ENCODE measurements at places on chromosomes 13 and 19. TPM values are rescaled to one million over a fixed set of nuclear protein-coding genes. Genes with fewer than 3 reads are reported as not detected.

Gene N4BP2L1
- 0.42 TPM for total RNA-seq

Gene SHISA7
- total RNA-seq, result not detected

Gene ATXN8OS
- total RNA-seq, result not detected

GRCh38 chr13:73665261-73665660 is 468.9 kb downstream of the KLF12 start:
- no peak for DNase-seq

Gene ATP7B
- total RNA-seq, result 3.4 TPM

DNA sequence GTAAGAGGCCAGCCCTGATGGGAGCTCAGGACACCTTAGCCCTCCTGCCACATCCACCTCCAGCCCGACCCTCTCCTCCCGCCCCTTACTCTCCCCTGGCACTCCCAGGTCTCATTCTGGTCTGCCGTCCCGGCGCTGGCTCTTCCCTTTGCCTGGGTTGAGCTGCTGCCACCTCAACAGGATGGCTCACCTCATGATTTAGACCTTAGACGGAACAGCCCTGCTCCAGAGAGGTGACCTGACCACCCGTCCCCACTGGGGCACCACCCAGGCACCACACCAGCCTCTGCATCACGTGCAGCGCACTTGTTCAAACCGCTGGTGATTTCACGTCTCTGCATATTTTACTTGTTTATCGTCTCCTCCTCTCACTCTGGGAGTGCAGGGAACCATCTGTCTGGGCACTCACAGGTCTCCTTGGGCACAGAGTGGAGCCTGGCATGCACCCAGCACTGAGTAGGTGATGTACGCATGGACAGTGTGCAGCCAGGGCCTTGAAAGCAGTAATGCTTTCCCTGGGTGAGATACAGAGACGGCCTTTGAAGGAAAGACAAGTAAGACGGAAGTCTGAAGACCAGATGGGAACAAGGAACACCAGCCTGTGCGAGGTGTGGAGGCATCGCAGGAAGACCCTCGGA is 183.1 kb downstream of the KATNAL1 start:
- DNase-seq, result no peak

- no peak for DNase-seq
These were observed 55.5 kb downstream of the MLLT1 start for GRCh38 chr19:6224308-6224675.

DNA sequence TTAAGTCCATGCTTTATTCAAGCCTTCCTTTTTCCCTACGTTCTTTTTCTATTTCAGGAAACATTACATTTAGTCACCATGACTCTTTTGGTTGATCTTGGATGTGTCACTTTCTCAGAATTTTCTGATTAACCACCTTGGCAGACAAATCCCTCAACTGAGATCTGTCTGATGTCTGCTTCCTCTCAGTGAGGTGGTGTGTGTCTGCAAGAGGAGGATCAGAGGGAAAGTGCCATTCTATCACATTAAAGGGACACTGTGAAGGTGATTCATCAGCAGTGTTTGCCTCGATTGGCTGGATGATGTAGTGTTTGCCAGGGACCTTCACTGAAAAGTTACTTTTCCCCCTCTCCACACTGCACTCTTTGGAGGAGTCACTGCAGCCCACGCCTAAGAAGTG is 3.0 kb upstream of the CCNP start:
- no peak for DNase-seq

DNA sequence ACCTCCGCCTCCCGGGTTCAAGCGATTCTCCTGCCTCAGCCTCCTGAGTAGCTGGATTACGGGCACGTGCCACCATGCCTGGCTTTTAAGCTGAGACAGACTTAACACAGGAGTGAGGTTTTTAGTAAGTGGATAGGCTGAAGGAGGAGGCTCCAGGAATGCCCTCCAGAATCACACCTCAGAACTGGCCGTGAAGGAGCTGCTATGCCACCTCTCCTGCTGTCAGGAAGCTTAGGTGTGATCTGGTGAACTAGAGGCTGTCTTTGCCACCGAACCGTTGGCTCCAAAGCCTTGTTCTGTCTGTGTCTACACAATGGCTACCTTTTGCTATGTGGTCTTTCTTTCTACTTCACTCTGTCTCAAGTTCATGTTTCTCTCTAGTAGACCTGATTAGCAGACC is 4.2 kb downstream of the PDCD2L start:
- no peak for DNase-seq

GRCh38 chr19:508204-509150 is 1.2 kb downstream of the TPGS1 start:
- DNase-seq, result no peak

- no peak for DNase-seq
These were observed 92.4 kb downstream of the KL start for GRCh38 chr13:33108620-33109019.

GRCh38 chr13:110618167-110618566 is 2.8 kb downstream of the NAXD start:
- no peak for DNase-seq

Gene IGFL2
- total RNA-seq, result 0.65 TPM

Gene RGCC
- 0.51 TPM for total RNA-seq

Gene ZNF835
- total RNA-seq, result not detected

DNA sequence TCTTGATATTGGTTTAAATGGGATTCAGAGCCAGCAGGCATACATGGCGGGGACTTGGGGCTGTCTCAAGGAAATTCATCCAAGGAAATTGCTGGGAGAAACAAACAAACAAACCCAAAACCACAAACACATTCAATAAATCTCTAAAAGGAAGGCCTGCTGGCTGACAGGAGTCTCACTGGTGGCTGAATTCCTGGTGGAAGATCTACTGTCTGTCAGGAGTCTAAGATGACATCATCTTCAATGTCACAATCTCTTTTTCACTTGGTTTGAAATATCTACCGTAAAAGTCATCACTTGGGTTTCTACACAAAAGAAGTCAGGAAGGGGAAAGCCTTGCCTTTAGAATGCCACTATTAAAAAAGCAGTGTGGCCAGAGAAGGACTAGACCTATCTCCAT is 87.9 kb downstream of the KLF5 start:
- DNase-seq, result no peak

Gene LNX2
- total RNA-seq, result 19.4 TPM

GRCh38 chr13:112127564-112128330 is 60.8 kb downstream of the SOX1 start:
- DNase-seq, result no peak

Gene VAV1
- total RNA-seq, result 0.14 TPM

DNA sequence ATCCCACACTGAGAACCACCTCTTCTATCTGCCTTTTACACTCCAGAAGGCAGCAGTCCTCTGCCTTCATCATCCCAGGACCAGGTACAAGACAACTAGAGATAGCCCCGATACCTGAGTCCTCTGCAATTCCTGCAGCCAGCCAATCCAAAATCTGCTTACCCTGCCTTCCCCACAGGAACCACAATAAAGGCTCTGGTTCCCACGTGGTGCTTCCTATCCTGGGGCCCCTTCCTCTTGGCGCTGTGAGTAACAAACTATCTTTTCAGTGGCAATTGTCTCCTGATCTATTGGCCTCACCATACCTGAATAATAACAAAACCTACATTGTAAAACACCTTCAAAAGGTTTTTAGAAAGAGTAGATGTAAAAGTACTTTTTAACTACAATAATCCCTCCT is 63.1 kb downstream of the ZDHHC20 start:
- no peak for DNase-seq

DNA sequence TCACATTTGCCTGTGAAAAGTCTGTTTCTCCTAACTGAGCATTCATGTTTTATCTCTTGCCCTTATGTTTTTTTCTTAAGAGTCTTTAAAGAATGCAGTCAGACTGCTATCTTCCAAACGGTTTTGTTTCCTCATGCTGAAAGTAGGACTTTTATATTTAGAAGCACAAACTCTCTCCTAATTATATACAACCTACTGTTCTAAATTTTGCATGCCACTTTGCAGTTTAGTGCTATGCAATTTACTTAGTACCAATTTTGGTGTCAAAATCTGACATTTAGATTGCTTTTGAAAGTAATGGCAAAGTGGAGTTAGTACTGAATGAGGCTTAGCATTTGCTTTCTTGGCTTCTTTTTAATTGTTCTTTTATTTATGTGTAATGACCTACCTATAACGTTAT is 55.1 kb upstream of the PCDH20 start:
- DNase-seq, result no peak

DNA sequence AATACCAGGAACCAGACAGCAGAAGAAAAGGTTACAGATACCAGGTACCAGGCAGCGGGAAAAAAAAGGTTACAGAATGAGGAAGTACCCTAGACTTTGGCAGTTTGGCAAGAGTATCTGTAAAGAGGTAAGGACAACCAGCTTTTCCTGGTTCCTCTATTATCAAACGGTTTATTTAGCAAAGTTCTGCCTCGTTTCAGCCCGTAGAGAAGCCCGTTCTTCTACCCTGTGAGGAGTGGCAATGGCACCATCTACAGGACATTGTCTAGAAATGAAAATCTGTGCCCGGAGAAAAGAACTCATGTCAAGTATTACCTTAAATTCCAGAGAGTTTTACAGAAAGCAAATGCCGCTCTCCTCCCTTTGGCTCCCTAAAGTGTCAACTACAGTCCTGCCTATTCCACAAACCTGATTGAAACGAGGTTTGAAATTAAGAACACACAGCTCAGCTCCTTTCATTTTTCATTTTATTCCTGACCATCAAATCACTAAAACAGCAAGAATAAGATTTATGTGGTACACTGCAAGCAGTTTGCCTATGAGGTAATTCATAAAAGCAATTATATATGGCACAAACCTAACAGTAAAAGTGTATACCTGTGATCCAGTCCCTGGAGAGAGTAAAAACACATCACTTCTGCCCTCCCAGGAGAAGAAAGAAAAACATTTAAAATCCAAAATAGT is 226.3 kb downstream of the SLC7A1 start:
- peak; percentile 28 for DNase-seq

- DNase-seq, result no peak
These were observed 43.0 kb downstream of the DIAPH3 start for GRCh38 chr13:60120617-60121336.

Gene UGGT2
- 13.6 TPM for total RNA-seq

GRCh38 chr19:4454747-4455718 is 2.6 kb downstream of the UBXN6 start:
- peak; percentile 86 for DNase-seq

Gene CGB5
- not detected for total RNA-seq

Gene SPIB
- total RNA-seq, result not detected

- DNase-seq, result no peak
These were observed 214.3 kb downstream of the FOXO1 start for GRCh38 chr13:40452038-40452666.

Gene TRPM4
- 17.6 TPM for total RNA-seq

GRCh38 chr13:79781829-79782540 is 301.0 kb downstream of the NDFIP2 start:
- DNase-seq, result no peak

- DNase-seq, result peak; percentile 14
These were observed 145.8 kb downstream of the KCNRG start for GRCh38 chr13:50161052-50161451.

GRCh38 chr19:18350490-18350889 is 10.1 kb downstream of the PGPEP1 start:
- DNase-seq, result no peak

Gene COL4A2
- total RNA-seq, result 126 TPM

DNA sequence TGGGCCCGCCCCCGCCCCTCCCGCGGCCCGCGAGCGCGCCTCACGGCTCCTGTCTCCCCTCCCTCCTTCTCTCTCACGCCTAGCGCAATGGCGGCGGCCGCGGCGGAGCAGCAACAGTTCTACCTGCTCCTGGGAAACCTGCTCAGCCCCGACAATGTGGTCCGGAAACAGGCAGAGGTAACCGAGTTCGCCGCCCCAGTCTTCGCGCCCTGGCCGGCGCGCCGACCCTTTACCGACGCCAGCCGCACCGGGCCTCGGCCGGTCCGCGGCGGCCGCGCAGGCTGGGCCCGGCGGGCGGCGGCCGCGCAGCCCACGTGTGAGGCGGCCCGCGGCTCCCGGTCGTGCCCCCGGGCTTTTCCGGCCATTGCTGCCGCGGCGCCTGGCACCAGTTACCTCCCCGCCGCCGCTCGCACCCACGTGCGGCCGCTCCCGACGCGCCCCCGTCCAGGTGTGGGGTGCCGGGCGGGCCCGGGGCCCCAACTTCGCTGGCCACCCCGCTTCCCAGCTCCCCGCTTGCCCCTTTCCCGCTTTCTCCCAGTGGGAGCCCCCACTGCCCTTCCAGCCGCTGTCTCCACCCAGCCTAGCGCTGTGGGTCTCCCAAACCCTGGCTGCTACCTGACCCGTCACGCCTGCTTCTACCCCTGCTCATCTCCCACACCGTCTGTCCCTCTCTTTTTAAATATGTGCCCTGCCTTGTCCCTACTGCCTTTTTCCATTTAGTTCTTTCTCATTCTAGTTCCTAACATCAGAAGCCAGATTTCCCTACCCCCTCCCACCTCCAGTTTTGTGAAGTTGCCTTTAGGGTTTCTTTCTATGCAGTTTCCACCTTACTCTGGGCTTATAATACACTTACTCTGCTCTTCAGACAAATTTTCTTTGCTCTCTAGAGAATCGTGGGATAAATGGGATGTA is 23.4 kb downstream of the IPO5 start:
- DNase-seq, result no peak

Gene SPACA4
- total RNA-seq, result not detected

DNA sequence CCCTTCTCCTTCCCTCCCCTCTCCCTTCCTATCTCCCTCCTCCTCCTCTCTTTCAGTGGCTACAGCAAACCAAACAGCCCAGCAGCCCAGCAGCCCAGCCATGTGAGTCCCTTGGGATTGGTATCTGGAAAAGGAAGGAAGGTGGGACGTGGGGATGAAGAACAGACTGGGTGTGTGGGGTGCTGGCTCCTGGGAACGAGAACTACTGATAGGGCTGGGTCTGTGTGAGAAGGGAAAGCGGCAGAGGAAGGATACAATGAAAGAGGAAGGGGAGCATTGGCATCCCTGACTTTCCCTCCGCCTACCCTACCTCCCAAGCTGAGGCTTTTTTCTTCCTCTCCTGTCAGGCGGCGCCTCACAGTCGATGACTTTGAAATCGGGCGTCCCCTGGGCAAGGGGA is 863 bp downstream of the AURKC start:
- DNase-seq, result no peak

GRCh38 chr19:58372311-58373133 is 8.3 kb downstream of the ZNF837 start:
- no peak for DNase-seq

GRCh38 chr19:29538651-29539050 is 12.9 kb downstream of the VSTM2B start:
- DNase-seq, result no peak

DNA sequence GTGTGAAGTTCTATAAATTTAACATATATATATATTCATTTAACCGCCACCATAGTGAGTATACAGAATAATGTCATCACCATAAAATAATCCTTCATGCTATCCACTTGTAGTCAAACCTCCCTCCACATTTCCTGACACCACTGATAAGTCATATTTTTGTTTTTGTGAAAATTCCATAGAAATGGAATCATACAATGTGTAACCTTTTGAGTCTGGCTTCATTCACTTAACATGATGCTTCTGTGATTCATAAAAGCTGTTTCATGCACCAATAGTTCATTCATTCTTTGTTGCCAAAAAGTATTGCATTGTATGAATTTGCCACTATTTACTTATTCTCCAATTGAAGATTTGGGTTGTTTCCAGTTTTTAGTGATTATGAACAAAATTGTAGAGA is 497.5 kb upstream of the PCDH20 start:
- DNase-seq, result no peak

GRCh38 chr13:40399756-40400155 is 266.7 kb downstream of the FOXO1 start:
- peak; percentile 20 for DNase-seq

Measured in foreskin keratinocyte (primary cell).